ENCODE measurements at places on chromosomes 6 and 20. TPM values are rescaled to one million over a fixed set of nuclear protein-coding genes. Genes with fewer than 3 reads are reported as not detected.

Gene TNFRSF6B
- 3.5 TPM for polyA plus RNA-seq

Gene FLRT3
- polyA plus RNA-seq = 18.8 TPM

Gene ADGRB3
- polyA plus RNA-seq = 14.5 TPM

DNA sequence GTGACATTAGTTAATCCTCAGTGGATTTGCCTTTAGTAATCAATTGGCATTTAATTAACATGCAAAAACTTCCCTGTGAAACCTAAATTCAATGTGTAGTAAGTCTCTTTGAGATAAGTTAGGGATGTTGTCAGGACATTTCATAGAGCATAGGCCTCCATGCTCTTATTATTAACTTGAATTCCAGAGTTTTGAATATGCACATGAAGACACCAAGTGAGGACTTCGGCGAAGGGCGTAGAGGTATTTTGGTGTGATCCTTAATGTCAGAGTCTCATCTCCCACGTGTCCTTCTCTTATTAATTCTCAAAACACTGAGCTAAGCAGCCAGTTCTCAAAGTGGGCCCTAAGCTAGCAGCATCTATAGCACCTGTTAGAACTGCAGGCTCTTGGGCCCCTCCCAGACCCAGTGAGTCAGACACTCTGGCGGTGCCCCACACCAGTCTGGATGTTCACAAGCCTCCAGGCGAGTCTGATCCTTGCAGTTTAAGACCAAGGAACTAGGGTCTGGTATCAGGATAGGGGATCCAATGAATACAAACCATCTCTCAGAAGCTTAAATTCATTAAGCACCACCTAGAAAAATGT is 292.1 kb downstream of the QKI start:
- DNase-seq = no peak

Gene BTN1A1
- polyA plus RNA-seq = 0.19 TPM

Gene SULF2
- polyA plus RNA-seq = 20.4 TPM

- DNase-seq = no peak
Measured at GRCh38 chr6:25883536-25883935, 9.5 kb upstream of the SLC17A3 start.

GRCh38 chr6:41413250-41413649 is 77.8 kb downstream of the NCR2 start:
- no peak for DNase-seq

GRCh38 chr6:167115054-167115453 is 7.8 kb upstream of the CCR6 start:
- no peak for DNase-seq

Gene TRIM15
- not detected for polyA plus RNA-seq

DNA sequence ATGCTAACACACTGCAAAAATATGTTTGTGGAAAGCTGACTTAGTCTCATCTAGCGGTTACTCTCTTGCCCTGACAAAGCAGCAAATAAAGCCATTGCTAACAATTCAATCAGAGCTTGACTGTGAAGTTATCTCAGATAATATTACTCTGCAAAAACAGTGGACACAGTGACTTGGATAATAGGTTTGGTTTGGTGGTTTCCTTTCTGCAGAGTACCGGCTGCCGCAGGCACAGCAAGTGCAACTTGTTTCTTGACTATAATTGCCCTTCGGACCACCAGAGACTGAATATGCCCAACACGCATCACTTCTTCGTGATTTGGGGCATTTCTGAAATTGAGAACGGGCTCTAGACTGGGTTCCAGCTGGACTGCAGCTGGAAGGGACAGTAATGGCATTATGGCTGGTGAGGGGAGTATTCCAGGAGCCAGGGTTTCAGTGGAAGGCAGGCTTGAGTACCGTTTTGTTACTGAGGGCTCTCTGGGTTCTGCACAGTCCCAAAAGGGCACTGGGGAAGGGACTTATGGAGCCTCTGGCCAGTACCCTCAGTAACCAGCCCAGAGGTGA is 40.0 kb downstream of the DSTN start:
- DNase-seq = no peak

- DNase-seq = no peak
Measured at GRCh38 chr6:38773338-38773737, 58.2 kb downstream of the DNAH8 start.

- no peak for DNase-seq
Measured at GRCh38 chr6:21559238-21559637, 34.3 kb upstream of the SOX4 start.

GRCh38 chr20:21265261-21266190 is 37.6 kb upstream of the XRN2 start:
- DNase-seq = no peak

Gene HMGCLL1
- polyA plus RNA-seq = 7.1 TPM

DNA sequence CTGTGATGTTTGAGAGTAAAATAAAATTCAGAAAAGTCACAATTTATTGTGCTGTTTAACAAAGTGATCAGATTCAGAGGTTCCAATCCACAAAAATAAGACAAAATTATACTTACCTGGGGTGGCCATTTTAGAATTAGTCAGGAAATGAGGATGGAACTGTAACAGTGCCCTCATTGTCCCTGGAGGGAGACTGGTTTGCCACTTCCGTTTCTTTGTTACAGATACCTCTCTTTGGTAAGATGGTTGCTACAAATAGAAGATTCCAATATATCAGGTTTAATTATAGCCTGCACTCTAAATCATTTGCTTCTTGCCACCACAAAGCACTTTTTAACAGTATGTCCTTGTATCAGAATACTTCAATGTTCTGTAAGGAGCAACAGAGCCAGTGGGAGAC is 95.6 kb downstream of the CTNNBL1 start:
- DNase-seq = no peak

GRCh38 chr6:126077810-126078776 is 91.8 kb downstream of the TRMT11 start:
- DNase-seq = no peak

DNA sequence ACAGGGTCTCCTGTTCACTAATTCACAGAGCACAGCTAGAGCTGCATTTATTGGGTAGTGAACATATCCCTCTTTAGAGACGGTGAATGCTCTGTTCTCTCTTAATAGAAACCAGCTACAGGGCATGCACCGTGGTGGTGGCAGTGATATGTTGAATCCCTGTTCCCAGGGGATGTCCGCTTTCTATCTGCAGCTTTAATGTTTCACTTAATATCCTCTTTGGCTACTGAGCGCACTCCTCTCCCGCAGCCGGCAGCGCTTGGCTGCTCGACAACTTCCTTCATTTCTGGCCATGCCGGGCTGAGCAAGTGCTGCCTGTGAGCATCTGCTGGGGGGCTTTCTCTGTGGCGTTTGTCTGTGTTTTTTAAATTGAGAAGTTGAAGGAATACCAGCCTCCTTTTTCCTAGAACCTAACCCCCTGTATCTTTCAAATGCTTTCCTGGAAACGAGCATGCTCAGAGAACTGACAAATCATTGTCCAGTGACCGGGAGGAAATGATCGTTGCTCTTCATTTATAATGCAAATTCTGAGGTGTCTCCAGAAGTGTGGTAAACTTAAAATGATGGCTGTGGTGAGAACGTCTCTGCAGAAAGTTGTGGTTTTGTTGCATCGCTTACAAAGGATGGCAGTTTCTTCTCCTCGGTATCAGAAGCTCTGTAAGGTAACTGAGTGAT is 297.9 kb downstream of the UTRN start:
- peak; percentile 48 for DNase-seq

Gene QKI
- 136 TPM for polyA plus RNA-seq

Gene SNAI1
- 6.7 TPM for polyA plus RNA-seq

DNA sequence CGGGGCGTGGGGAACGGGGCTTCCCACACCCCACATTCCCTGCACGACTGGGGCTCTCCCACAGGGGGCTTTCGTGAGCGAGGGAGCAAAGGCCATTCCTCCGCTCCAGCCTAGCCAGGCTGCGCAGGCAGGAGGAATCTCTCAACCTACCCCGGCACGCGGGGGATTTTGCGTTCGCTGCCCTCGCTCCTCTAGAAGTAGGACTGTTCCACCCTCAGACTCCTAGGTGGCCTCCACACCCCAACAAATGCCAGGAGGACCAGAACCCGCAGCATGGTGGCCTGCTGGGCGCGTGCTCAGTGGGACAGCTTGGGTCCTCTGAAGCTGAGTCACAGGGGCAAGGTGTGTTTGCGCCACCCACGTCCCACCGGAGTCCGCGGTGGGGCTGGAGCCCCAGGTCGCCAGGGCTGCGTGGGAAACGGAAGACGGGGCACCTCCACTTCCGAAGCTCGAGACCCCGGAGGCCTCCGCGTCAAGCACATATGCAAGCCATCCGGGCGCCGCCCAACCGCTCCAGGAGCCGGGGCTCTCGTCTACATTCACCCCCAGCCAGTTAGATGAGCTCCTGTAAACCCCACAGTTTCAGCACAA is 1938.5 kb upstream of the DEFB115 start:
- DNase-seq = no peak

Gene NRSN2
- 36.8 TPM for polyA plus RNA-seq

- peak; percentile 41 for DNase-seq
Measured at GRCh38 chr6:12637960-12638641, 78.5 kb upstream of the PHACTR1 start.

DNA sequence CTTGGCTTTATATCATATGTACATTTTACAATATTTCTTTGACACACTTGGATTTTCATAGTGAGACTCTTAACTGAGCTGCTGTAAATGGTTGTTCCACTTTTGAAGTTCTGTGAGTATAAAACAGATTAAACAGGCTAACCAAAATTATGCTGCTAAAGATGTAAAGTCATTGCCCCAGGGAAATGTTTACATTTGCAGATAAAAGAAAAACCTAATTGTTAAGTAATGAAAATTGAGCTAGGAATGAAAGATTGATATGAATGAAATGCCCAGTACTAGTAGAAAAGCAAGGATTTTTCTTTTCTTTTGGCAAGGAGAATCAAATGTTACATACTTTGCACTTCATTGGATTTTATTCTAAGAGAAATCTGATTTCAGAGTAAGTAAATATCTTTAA is 159.4 kb downstream of the IMPG1 start:
- DNase-seq = no peak

Gene POLR1C
- 37.0 TPM for polyA plus RNA-seq

DNA sequence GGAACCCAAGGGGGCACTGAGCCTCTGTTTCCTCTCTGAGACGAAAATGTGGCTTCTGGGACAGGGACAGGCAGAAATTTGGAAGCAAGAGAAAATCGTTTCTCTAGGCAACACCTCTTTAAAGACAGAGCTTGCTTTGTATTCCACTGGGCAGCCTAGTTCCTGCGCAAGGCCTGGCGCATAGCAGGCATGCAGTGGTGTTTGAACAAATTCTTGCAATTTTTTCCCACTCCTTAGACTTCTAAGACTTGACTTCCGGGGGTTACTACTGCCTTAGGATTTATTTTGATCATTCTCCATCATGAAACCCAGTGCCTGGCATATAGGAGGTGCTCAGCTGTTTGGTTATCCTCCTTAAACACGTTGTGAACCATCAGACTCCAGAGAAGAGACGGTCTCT is 249.0 kb upstream of the KCNG1 start:
- no peak for DNase-seq

- DNase-seq = peak; percentile 71
Measured at GRCh38 chr20:63745961-63746731, 6.6 kb downstream of the SLC2A4RG start.

- DNase-seq = no peak
Measured at GRCh38 chr20:32599783-32600340, 14.7 kb upstream of the NOL4L start.

- no peak for DNase-seq
Measured at GRCh38 chr6:53765270-53765669, 29.5 kb upstream of the LRRC1 start.

- no peak for DNase-seq
Measured at GRCh38 chr6:134029495-134030455, 22.6 kb downstream of the SLC2A12 start.

DNA sequence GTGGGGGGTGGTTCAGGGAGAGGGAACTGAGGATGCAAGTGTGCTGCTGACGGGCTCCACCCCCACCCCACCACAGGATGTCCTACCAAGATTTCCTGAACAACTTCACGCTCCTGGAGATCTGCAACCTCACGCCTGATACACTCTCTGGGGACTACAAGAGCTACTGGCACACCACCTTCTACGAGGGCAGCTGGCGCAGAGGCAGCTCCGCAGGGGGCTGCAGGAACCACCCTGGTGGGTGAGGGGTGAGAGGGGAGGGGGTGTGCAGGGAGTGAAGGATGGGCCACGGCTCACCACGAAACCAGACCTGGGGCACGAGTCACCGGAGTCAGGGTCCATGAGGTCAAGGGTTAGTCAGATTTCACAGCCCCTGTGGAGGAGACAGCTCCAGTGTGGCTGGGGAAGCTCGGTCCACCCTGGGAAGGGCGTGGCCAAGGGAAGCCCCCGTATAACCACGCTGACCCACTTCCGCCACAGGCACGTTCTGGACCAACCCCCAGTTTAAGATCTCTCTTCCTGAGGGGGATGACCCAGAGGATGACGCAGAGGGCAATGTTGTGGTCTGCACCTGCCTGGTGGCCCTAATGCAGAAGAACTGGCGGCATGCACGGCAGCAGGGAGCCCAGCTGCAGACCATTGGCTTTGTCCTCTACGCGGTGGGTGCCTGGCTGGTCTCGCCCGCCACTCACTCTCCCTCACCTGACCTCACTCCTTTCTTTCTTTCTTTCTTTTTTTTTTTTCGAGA is 18.3 kb downstream of the CAPN11 start:
- no peak for DNase-seq

Gene PBX2
- 161 TPM for polyA plus RNA-seq

DNA sequence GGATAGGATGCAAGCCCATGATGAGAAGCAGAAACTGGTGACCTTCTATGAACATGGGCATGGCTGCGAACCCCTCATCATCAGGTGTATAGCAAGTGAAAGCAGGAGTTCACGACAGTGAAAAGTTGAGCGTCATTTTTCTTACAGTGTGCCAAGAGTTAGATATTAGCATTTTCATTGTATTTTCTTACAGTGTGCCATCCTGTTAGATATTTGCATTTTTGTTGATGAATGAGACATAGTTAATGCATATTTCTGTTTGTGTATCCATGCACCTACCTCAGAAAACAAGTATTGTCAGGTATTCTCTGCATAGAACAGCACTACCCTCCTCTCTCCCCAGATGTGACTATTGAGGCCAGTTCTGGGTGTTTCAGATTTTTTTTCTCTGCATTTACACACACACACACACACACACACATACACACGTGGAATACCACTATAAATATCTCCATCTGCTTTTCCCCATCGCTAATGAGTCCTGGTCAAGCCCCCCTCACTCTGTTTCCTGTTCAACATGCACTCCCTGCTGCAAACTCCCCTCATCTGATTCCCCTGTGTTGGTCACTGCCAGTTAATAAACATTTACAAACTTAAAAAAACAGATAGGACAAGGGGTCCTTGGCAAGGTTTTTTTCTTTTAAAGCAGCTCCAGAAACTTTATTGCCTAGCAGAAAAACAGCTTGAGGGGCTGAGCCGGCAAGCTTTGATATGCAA is 41.7 kb downstream of the PLN start:
- DNase-seq = peak; percentile 28

Gene SLC22A16
- polyA plus RNA-seq = not detected

DNA sequence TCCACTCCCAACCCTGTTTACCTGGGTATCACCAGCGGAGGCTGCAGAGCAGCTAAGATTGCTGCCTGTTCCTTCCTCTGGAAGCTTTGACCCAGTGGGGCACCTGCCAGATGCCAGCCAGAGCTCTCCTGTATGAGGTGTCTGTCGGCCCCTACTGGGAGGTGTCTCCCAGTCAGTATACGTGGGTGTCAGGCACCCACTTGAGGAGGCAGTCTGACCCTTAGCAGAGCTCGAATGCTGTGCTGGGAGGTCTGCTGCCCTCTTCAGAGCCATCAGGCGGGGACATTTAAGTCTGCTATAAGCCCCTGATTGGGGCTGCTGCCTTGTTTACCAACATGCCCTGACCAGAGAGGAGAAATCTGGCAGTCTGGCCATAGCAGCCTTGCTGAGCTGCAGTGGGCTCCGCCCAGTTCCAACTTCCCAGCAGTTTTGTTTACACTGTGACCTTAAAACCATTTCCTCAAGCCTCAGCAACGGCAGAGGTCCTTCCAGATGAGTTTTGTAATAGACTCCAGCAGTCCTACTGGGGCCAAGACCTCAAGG is 2.8 kb downstream of the RAET1E start:
- peak; percentile 75 for DNase-seq

GRCh38 chr6:30730601-30731435 is 10.7 kb downstream of the TUBB start:
- peak; percentile 93 for DNase-seq
